ENCODE measurements at places on chromosomes 1 and 21.

DNA sequence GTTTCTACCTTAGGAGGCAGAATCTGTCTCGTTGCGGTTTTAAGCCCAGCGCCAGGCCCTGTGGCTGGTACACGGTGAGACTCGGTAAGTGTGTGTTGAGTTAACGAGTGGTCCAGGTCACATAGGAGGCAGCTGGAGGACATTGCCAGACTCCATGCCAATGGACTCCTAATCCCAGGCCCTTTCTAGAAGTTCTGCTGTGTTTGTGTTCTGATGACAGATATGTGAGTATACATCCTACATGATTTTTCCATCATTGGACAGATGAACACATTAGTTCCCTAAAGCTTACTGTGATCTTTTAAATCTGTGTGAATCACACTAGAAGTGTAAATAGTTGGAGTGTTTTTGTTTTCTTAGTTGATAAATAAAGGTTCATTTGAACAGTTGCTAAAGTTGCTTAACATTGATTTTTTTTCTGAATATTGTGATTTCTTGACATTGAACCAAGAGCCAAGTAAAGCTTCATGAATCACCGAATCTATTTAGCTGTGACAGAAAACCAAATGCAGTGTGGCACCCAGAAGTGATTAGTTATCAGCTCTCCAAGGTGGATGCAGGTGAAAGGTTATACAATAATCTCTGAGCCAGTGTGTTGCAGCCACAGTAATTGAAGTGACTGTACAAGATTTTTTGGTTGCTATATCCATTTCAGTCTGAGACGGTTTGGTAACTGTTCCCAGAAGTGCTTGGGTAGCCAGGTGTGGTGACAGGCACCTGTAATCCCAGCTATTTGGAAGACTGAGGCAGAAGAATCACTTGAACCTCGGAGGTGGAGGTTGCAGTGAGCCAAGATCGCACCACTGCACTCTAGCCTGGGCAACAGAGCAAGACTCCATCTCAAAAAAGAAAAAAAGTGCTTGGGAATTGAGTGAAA, 46.3 kb downstream of the DOP1B start:
- no peak for DNase-seq

DNA sequence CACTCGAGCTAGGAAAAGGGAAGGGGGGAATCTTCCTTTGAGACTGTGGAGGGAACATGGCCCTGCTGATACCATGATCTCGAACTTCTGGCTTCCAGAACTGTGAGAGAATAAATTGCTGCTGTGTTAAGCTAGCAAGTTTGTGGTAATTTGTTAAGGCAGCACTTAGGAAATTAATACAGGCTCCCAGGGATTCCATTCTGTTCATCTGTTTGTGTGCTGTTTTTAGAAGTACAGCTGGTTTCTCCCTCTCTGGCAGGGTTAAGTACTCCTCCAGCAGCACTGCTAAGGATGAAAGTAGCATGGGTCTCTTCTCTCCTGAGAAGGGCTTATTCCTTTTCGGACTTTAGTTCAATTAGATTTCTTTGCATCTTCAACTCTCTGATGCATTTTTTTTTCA, 268.3 kb downstream of the HHIPL2 start:
- DNase-seq, result no peak

GRCh38 chr1:81617308-81617967, 183.3 kb upstream of the ADGRL2 start:
- DNase-seq, result no peak

GRCh38 chr1:202034683-202035462, 24.5 kb downstream of the ELF3 start:
- no peak for DNase-seq

- DNase-seq, result no peak
These were observed 42.7 kb downstream of the DENND2C start for GRCh38 chr1:114627107-114627506.

DNA sequence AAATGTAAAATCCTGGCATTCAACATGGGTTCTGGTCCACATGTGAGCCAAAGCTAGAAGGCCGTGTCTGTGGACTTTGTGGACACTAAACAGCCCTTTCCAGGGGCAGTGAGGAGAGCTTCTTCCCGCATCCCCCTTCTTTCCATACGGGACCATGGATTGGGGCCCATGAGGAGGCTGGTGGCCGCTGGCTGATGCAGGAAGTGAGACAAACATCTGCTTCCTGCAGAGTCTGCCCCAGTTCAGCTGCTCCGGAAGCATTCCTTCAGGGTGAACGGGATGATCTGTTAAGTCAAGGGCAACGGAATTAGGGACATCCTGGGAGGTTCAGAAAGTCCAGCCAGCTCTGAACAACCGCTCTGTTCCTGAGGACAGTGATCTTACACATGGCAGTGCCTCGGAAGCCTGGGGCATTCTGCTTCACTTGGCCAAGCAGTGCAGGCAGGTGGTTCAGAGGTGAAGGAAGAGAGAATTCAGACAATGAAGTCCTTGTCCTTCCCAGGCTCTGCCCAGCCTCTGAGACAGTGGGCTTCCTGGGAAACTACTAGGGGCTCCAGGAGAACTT, 1.5 kb downstream of the CA6 start:
- DNase-seq, result no peak

- DNase-seq, result peak; percentile 69
These were observed 148.7 kb downstream of the ZZZ3 start for GRCh38 chr1:77533660-77534305.

DNA sequence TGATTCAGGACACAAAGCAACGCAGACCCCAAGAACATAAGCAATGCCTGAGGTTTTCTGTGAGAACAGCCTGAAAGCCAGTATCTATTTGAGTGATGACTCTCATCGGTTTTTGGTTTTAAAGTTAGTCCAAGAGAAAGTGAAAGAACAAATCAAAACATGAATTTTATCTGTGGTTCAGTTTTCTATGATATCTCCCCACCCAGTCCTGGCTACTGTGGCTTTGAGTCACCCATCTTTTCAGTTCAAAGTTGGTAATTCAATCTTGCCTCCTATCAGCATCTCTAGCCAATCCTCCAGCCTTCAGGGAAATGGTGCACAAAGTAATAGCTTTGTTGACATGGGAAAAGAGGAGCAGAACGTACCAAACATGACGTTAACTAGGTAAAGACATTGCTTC, 40.5 kb upstream of the KRTAP19-8 start:
- DNase-seq, result no peak

DNA sequence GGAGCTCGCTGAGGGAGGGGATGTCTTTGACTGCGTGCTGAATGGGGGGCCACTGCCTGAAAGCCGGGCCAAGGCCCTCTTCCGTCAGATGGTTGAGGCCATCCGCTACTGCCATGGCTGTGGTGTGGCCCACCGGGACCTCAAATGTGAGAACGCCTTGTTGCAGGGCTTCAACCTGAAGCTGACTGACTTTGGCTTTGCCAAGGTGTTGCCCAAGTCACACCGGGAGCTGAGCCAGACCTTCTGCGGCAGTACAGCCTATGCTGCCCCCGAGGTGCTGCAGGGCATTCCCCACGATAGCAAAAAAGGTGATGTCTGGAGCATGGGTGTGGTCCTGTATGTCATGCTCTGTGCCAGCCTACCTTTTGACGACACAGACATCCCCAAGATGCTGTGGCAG, 1.4 kb downstream of the TSSK3 start:
- DNase-seq, result no peak
